NCI-H774 (cell line): ENCODE measurements at places on chromosomes 6 and 20.

DNA sequence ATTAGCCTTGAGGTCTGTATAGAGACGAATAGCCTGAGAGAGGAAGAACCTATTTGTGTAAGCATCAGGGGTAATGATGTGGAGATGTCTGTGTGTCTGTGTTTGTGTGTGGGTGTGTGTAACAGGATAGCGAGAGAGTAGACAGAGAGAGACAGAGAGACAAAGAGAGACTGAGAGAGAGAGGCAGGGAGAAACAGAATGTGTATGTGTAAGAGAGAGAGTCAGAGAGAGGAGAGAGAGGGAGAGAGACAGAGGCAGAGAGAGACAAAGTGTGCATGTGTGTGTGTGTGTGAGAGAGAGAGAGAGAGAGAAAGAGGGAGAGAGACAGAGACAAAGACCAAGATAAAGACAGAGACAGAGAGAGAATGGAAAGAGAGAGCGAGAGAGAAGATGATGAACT is 396.1 kb downstream of the PAX1 start:
- no peak for DNase-seq

DNA sequence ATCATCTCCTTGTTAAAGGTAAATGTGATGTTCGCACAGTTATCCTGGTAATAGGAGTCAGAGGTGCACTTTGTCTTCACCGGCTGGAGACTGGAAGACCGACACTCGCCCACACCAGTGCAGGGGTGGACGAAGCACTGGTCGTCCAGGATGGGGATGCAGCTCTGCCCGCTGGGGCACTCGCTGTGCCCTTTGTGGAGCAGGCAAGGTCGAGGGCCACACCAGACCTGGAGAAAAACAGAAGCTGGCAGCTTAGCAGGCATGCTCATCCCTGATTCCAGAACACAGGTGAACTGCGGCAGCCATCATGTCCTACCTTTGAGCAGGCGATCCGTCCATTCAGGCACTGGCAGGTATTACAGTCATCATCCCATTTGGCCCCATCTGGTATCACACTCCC is 32.3 kb downstream of the JAG1 start:
- no peak for DNase-seq

DNA sequence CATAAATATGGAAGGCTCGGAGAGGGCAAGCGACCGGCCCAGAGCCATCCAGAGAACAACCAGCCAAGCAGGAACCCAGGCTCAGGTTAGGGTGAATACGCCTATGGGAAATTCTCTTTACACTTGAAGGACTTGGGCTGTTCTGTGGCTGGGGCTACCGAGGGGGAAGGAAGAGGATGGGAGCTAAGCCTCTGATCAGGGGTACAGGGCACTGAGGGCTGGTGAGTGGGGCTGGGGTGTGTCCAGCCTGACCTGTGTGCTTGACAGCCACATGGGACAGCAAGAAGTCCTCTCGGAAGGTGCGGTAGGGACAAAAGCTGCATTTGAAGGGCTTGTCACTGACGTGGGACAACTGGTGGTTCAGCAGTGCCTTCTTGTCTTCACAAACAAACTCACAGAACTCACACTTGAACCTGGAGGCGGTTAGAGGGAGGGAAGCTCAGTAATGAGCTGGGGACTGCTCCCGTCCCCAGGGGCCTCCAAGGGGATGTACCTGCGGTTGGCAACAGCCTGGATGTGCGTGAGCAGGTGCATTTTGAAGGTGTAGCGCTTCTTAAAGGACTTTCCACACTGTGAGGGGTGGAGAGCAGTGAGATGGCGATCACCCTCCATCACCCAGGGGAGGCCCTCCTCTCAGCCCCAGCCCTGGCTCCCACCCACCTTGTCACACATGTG is 11.9 kb downstream of the ZNF335 start:
- DNase-seq = no peak

DNA sequence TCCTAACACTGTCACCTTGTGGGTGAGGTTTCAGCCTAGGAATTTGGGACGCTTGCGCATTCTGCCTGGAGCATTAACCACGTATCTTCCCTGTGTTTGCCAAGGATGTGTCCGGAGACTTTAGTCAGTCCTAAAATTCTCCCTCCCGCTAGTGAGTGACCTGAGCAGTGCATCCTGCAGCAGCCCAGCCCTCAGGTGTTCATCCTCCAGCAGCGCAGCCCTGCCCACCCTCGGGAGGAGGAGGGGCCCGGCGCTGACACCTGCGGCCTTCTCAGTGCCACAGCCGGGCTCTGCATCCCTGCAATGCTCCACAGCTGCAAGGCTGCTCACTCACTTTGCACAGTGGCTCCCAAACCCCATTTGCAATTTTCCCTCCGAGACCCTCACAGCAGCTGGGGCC is 79.5 kb downstream of the ERMARD start:
- no peak for DNase-seq
